ENCODE measurements at places on chromosomes 12 and 14.

DNA sequence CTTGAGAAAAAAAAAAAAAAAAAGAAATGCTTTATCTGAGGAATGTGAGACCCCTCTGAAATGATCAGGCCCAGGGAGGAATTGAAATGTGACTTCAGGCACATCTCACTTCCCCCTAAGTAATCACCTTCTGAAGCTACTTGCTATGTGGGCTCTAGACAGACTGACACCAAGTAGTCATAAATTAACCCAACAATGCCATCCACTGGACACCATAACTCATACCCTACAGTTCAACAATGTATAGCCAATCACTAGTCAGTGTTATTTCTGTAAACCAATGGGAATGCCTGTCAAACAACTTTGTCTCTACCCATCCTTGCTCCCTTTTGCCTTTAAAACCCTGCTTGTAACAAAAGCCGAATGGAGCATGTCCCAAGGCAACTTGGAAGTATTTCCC is 182.7 kb upstream of the TMPO start:
- no peak for DNase-seq

DNA sequence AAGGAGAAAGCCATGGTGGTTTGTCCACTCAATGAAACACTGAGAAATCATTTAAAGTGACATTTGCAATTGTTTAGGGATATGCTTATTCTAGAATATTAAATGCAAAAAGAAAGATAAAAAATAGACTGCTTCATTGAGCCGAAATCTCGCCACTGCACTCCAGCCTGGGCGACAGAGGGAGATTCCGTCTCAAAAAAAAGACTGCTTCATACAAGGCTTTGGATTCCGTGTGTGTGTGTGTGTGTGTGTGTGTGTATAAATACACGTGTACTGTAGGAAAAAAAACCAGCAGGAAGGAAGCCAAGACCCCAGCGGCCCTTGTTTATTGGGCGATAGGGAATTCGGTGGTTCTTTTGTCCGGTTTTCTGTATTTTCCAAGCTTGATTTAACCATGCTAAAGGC is 3.2 kb upstream of the ZNF839 start:
- DNase-seq = no peak

DNA sequence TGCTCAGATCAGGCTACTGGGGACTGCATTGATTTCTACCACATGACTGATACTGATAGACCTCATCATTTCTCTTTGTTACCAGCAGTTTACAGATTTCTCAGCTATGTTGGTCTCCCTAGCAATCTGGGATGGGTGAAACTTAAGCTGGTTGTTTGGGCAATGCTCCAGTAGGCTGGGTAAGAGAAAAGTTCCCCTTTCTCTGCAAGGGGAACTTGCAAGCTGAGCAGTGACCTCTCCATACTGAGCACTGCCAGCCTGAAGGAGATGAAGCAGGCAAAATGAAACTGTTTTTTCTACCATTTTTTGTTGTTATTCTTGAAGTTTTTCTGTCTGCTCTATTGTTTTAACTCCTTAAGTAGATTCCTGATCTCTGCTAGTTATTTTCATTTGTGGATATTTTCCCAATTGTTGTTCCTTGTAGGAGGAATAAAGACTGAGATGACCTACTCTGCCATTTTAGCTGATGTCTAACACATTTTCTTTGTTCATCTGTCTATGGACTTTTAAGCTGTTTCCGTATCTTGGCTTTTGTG is 1.3 kb upstream of the OR4M1 start:
- DNase-seq = no peak

DNA sequence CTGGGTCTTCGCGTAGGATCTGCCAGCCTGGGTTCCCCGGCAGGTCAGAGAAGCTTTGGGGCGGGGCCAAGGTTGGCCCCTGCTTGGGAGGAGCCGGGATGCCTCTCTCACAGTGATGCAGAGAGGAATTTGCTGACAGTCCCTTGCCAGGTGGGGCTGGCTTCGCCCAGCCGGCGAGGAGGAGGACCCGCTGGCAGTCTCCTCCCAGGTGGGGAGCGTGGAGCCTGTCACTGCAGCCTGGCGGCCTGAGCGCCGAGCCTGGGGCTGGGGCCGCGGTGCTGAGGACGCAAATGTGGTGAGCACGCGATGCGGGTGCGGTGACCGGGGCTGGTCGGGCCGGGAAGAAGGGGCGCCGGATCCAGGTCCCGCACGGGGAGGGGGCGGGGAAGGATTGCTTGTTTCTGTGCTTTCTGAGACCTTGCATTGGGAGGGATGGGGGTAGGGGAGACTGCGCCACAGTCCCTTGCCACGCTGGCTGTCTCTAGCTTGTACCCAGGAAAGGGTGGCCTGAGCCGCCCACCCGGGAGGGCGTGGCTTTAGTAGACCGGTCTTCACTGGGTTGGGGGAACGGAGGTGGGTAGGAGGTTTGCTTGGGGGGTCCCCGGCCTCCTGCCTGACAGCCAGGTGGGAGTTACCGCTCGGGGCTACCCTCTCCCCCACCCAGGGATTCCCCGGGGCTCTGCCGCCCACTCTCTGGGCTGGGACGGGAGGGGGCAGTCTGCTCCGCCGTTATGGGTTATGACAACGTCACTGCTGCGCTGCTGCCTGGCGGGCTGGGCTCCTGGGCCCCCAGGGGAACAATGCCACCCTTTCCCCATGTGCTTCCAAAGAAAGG is at the start of gene TMEM63C:
TMEM63C (plus strand) TSS at position 196 of the 835 bp plus-strand sequence. CDS start 37,016 bp downstream, outside the sequence.
- no peak for DNase-seq

GRCh38 chr12:94435511-94435927 is 24.1 kb downstream of the CEP83 start:
- no peak for DNase-seq

- DNase-seq = peak; percentile 14
Observed at GRCh38 chr14:92037989-92038388, 1.9 kb downstream of the TRIP11 start.

DNA sequence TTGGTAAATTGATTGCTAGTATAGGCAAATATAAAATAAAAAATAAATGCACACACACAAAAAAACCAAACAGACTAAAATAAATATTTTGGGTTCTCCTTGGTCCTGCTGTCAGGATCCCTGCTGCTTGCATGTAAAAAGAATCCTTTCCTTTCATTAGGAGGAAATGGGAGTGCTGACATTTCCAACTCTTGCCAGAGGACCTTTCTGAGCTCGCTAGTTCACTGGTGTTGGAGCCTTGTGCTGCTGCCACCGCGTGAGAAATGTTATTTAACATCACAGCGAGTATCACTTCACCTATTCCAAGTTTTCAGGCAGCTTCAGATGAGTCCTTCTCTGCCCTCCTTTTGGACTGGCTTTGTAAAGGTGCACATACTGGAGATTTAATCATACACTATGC is 358.9 kb downstream of the NPAS3 start:
- DNase-seq = no peak
